ENCODE measurements at places on chromosomes 2 and 18.

GRCh38 chr2:7860693-7861092 is 821.2 kb upstream of the ID2 start:
- DNase-seq: no peak

GRCh38 chr2:186445506-186445905 is 40.6 kb upstream of the ZC3H15 start:
- no peak for DNase-seq

- DNase-seq: no peak
Observed at GRCh38 chr2:143246815-143247744, 117.9 kb downstream of the ARHGAP15 start.

DNA sequence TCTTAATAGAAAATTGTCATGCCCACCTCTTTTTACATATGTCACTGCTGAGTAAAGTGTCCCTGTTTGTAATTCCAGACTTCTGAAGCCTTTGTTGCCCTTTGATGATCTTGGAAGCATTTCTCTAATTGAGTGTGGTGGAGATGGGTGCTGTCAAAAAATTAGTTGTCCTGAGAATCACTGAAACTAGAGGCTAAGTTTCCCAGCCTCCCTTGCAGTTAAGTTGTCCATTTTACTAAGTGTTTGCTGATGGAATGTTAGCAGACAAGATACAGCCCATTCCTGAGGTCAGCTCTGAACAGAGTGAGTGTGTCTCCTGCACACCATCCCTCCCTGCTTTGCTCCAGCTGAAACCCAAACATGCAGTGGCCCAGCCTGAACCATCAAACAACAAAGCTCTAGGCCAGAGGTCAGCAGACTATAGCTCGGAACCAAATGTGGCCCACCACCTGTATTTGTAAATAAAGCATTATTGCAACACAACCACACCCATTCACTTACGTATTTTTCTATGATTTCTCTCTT is 28.1 kb upstream of the TMEM177 start:
- DNase-seq: no peak

GRCh38 chr2:110116033-110116710 is 550 bp upstream of the MALL start:
- DNase-seq: no peak

GRCh38 chr2:217218269-217219163 is 358.7 kb upstream of the TNP1 start:
- DNase-seq: no peak

GRCh38 chr2:127389778-127390435 is 2.1 kb upstream of the MAP3K2 start:
- DNase-seq: no peak

DNA sequence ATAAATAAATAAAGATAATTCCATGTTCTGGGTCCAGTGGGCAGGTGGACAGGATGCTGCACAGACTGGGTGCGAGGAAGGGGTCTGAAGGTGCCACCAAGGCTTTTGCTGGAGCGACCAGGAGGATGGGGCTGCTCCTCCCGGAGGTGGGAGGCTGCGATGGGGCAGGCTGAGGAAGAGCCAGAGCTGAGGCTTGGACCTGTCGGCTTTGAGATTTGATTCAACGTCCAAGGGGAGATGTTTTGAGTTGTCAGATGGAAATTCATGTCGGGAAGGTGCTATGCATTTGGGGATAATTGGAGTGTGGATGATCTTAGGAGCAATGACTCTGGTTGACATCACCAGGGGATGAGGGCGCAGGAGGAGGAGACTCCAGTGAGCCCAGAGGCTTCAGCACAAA is 11.7 kb downstream of the ALLC start:
- DNase-seq: no peak

- no peak for DNase-seq
Observed at GRCh38 chr2:165610591-165611029, 141.1 kb downstream of the CSRNP3 start.

- DNase-seq: no peak
Observed at GRCh38 chr2:198017068-198017467, 212.7 kb downstream of the PLCL1 start.

DNA sequence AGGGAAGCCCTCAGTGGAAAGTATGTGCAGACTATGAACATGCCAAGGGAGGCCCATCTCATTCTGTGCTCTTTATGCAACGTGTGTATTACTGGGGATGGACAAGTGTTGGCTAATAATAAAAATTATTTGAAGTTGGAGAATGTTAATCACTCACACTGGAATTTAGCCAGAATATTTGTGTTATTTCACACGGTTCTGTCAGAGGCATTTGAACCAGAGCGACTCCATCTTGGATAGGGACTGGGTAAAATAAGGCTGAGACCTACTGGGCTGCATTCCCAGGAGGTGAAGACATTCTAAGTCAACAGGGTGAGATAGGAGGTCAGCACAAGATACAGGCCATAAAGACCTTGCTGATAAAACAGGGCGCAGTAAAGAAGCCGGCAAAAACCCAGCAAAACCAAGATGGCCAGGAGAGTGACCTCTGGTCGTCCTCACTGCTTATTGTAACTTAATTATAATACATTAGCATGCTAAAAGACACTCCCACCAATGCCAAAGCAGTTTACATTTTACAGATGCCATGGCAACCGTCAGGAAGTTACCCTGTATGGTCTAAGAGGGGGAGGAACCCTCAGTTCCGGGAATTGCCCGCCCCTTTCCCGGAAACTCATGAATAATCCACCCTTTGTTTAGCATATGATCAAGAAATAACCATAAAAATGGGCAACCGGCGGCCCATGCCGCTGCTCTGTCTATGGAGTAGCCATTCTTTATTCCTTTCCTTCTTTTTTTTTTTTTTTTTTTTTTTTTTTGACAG is 2.6 kb upstream of the FZD5 start:
- DNase-seq: no peak

DNA sequence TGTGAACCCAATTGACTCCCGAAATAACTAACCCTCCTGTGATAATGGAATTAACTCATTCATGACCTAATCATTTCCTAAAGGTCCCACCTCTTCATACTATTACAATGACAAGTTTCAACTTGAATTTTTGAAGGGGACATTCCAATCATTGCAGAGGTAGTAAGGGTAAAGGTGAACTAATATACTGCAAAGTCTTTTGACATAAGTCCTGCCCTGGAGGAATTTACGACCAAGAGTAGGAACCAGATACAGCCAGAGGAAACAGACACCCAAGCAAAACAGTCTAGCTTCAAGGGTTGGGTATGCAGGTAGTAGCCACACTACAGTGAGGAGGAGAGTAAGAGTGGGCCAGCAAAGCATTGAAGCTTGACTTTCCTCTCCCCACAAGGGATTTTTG is 1.2 kb upstream of the SRBD1 start:
- no peak for DNase-seq

DNA sequence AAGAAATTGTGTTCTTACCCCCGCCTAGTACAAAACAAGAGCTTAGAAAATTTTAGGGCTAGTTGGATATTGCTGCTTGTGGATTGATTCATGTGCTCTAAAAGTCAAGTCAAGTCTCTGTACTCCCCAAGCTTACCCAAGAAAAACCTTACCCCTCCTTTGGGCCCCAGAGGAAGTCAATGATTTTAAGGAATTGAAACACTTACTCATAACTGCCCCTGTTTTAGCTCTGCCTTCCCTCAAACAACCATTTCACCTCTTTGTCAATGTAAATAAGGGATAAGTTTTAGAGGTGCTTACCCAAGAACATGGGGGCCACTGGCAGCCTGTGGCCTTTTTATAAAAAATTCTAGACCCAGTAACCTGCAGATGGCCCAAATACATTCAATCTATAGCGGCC is 136.6 kb upstream of the RMP24 start:
- DNase-seq: no peak

DNA sequence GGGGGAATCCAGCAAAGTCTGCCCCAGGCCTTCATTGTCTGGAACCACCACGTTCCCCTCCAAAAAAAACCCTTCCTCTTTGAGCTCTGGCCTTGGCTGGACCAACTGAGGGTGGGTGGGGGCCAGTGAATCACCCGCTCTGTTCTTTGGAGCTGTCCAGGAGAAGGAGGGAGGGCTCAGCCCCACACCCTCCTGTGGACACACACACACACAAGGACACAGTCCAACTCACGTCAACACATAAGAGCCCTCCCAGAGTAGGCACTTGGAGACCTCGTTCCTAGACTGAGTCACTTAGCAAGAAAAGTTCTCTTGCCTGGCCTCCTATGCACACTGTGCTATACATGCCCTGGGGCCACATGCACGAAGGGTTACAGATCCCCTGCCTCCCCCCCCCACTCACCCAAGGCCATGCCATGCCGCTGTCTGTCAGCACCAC is 1.2 kb upstream of the TNS1 start:
- no peak for DNase-seq

DNA sequence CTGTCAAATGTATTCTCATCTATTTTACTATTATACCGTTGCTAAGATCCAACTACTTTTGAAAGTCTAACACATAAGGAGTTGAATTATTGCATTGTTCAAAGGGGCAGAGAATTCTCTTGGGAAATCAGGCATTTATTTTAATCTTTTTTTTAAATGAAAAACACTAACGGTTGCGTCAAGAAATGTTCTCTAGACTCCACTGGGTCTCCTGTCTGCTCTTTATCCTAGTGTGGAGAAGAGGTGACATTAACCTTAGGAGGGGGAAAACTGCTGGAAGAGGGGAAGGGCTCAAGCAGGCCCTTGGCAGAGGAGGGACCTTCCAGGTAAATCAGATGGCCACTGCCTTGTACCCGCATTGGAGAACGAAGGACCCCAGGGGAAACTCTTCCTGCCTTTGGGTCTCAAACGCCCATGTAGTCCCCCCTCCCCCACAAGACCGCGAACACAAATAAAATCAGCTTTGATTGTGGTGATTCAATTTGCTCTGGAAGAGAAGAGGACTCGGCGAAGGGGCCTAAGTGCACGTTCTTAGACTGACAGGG is 1.1 kb upstream of the APCDD1 start:
- no peak for DNase-seq
